WTC11 (cell line): ENCODE measurements at places on chromosomes 2 and 18. TPM values are rescaled to one million over a fixed set of nuclear protein-coding genes. Genes with fewer than 3 reads are reported as not detected.

DNA sequence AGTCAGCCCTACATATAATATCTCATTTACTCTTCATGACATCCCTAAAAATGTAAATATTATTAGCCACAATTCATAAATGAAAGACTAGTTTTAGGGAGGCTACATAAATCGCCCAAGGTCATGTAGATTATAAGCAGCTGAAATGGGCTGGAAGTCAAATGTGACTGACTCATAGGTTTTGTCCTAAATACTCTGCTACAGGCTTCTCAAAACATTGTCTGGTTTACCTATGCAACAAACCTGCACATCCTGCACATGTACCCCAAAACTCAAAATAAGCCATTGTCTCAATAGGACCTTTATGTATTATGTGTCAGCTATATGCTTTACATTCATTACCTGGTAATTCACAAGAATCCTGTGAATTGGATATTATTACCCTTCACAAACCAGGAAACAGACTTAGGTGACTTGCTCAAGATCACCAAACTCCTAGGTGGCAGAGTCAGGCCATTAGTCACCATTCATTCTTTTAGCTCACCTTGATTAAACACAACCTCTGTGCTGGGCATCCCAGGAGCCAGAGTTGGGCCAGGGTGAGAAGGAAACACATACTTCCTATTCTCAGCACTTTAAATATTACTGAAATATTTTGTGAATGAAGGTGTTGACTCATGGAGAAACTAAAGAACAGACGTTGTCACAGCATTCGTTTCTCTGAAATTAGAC, 69.4 kb upstream of the CPO start:
- DNase-seq: no peak
- peaks cover 4% of the 10 kb centered on the region for H3K4me1 ChIP-seq
- no peak overlapping the region for H3K27ac ChIP-seq

- no peak overlapping the region for H3K4me3 ChIP-seq
- no peaks in the 10 kb centered on the region for H3K27me3 ChIP-seq
- H3K27ac ChIP-seq: no peak overlapping the region
These were observed 168.5 kb downstream of the CBLN2 start for GRCh38 chr18:72375618-72376017.

DNA sequence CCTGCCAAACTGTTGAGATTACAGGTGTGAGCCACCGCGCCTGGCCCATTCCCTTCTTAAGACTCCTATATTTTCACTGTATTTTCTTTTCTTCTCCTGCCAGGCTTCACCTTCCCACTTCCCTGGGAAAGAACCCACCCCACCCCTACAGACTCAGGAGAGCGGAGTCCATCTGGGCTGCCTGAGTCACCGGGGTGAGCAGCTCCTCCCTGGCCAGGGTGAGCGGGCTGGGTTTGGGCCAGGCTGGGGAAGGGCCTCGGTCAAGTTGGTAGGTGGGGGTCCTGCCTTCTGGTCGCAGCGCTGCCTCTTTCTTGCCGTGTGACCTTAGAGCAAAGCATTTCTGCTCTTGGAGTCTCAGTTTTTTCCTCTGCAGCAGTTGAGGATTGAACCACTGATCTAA, 2.1 kb upstream of the GAREM2 start:
- peaks cover 7% of the 10 kb centered on the region for H3K4me1 ChIP-seq
- H3K27ac ChIP-seq: no peak overlapping the region
- no peak overlapping the region for H3K4me3 ChIP-seq
- no peak for DNase-seq
- no peaks in the 10 kb centered on the region for H3K36me3 ChIP-seq

- no peaks in the 10 kb centered on the region for H3K36me3 ChIP-seq
- no peak overlapping the region for H3K4me3 ChIP-seq
- H3K27ac ChIP-seq: no peak overlapping the region
- H3K4me1 ChIP-seq: peaks cover 19% of the 10 kb centered on the region
- no peak for DNase-seq
- peaks cover 10% of the 10 kb centered on the region; the same call in 1 of the 2 replicates for H3K27me3 ChIP-seq
These were observed 110.2 kb upstream of the THOC1 start for GRCh38 chr18:378079-378478.

GRCh38 chr18:11663439-11664029, 25.5 kb upstream of the GNAL start:
- H3K27ac ChIP-seq: no peak overlapping the region
- no peaks in the 10 kb centered on the region for H3K36me3 ChIP-seq
- peaks cover 2% of the 10 kb centered on the region; the same call in 1 of the 2 replicates for H3K27me3 ChIP-seq

DNA sequence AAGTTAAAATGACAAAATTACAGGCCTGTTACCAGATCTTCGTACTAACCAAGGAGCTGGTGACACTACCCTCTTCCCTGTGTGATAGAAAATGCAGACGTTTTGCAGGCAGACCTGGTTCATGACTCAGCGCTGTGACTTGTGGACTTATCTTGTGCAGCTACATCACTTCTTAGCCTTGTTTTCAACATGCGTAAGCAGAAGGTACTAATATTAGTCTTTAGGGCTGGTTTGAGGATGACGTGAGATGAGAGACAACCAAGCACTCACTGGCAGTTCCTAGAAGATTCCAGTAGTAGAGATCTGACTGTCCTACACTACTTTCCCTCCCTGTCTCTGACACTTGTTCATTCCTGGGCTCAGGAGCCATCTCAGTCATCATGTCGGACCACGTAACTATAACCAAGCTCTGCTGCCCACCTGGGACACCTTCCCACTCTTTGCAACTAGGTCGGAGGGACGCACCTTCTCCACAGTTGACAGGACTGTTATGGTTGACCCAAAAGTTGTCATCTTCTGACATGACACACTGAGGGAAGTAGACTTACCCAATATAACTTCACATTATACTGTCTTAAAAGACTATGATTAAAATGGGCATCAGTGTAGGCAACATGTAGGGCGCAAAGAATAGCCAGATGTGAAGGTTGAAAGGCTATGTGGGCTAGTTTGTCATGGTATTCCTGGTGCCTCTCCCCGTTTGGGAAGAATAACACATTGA, 64.8 kb downstream of the TNFRSF11A start:
- no peak overlapping the region for H3K4me3 ChIP-seq
- H3K27me3 ChIP-seq: no peaks in the 10 kb centered on the region; the same call in none of the 2 replicates
- H3K36me3 ChIP-seq: peaks cover 19% of the 10 kb centered on the region
- peaks cover 18% of the 10 kb centered on the region for H3K4me1 ChIP-seq
- no peak overlapping the region; the same call in 1 of the 2 replicates for H3K27ac ChIP-seq
- no peak for DNase-seq

DNA sequence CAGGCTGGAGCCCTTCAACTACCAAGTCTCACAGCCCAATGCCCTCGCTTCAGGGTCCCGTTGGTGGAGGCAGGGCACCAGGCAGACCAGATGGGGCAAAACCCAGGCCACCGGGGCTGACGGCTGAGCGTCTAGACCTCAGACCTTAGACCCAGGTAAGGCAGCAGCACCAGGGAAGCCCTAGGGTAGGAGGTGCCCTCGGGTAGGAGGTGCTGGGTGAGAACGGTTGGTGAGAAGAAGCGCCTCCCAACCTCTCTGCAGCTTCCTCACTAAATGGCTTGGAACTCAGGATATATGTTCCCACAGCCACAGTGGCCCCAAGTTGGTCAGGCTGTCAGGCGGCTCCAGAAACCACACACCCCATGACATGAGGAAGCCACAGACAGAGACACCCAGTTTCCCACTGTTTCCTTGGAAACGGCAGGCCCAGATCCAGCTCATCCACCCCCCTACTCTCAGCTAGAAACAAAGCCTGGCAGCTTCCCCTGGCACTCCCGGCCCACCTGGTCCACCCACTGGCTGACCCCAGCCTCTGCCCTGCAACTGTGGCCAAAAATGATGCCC, 13.1 kb upstream of the MLPH start:
- peaks cover 18% of the 10 kb centered on the region for H3K4me1 ChIP-seq
- H3K36me3 ChIP-seq: no peaks in the 10 kb centered on the region
- no peak overlapping the region for H3K27ac ChIP-seq
- peak overlapping the region; percentile 84; the same call in 1 of the 2 replicates for H3K4me3 ChIP-seq
- H3K27me3 ChIP-seq: peaks cover 36% of the 10 kb centered on the region

- H3K4me3 ChIP-seq: no peak overlapping the region
- peaks cover 83% of the 10 kb centered on the region for H3K36me3 ChIP-seq
- no peaks in the 10 kb centered on the region for H3K4me1 ChIP-seq
- no peak overlapping the region for H3K27ac ChIP-seq
- DNase-seq: no peak
These were observed 390.4 kb downstream of the SOX11 start for GRCh38 chr2:6082625-6083018.

- no peak overlapping the region for H3K27ac ChIP-seq
- H3K36me3 ChIP-seq: no peaks in the 10 kb centered on the region
- H3K27me3 ChIP-seq: no peaks in the 10 kb centered on the region
- peaks cover 15% of the 10 kb centered on the region for H3K4me1 ChIP-seq
These were observed 79.2 kb upstream of the COL5A2 start for GRCh38 chr2:189258616-189259365.

DNA sequence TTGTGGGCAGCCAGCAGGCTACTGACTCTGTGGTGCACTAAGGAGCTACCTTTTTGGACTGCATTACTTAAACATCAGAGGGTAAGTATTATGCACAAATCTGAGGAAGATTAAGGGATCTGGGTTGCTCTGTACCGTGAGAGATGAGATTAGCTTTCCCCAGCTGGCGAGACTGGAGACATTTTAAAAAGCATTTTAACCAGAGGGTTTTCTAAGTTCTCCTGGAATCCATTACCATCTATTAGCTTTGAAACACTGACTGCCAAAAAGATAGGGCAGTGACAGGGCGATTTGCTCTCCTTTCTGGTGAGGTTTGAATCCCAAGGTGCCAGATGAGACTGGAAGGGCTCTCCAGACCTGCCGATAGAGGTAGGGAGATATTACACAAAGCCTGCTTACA, 63.2 kb downstream of the LYPD6 start:
- no peak overlapping the region for H3K4me3 ChIP-seq
- H3K27ac ChIP-seq: peak overlapping the region; percentile 20; the same call in 1 of the 2 replicates
- no peak for DNase-seq
- H3K36me3 ChIP-seq: no peaks in the 10 kb centered on the region
- H3K4me1 ChIP-seq: peaks cover 27% of the 10 kb centered on the region
- H3K27me3 ChIP-seq: no peaks in the 10 kb centered on the region

DNA sequence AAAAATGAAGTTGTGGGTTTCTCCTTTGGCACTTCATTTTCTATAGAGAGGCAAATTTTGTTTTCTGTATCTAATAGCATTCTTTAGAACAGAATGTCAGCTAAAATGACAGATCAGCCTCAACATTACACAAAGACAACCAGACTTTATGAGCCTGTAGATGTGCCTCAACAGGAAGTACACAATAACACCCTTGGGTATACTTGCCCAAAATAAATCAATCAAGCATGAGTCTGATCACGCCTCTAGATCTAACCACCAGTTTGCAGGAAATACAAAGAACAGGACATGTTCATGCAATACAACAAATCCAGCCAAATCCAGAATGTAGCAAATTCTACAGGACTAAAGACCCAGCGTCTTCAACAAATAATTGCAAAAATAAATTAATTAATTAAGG, 11.2 kb upstream of the DAPL1 start:
- no peaks in the 10 kb centered on the region; the same call in 1 of the 2 replicates for H3K27me3 ChIP-seq
- no peak for DNase-seq
- H3K27ac ChIP-seq: no peak overlapping the region
- H3K4me1 ChIP-seq: peaks cover 7% of the 10 kb centered on the region

DNA sequence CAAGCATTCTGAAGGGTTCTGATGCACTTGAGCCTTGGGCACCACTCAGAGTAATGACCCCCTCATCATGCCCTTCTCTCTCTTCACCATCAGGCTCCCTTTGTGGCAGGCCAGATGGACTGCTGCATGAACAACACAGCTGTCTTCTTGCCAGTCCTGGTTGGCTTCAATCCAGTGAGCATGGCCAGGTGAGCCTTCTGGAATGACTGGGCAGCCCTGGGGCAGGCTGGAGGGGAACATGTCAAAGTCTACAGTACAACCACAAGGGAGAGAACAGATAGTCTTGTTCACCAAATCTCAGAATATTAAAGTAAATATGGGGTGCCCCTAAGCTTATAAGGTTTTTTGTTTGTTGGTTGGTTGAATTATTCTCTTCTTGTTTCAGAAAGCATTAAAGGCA, 4.4 kb downstream of the GCKR start:
- no peaks in the 10 kb centered on the region for H3K36me3 ChIP-seq
- H3K4me1 ChIP-seq: peaks cover 19% of the 10 kb centered on the region
- H3K27ac ChIP-seq: no peak overlapping the region
- DNase-seq: no peak

DNA sequence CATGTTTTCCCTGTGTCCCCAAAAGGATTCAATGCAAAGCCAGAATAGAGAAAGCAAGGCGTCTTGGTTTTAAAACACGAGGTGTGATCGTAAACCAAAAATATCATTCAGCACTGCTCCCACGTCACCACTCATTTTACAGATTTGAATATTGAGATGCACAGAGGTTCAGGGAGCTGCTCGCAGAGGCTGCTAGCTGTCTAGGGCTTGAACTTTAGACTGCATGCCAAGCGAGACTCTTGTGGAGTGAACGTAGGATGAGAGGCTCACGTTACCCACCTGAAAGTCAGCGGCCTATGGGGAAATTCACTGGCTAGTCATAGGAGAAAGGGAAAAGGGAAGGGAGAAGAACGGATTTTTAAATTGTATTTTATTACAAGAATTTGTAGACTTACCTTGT, 130.1 kb downstream of the MBP start:
- H3K4me1 ChIP-seq: peaks cover 16% of the 10 kb centered on the region
- H3K36me3 ChIP-seq: no peaks in the 10 kb centered on the region
- no peak overlapping the region for H3K4me3 ChIP-seq
- no peak for DNase-seq
- H3K27ac ChIP-seq: no peak overlapping the region

- H3K4me3 ChIP-seq: 0 out of 2 replicates have a peak overlapping the region, but pooled peaks have one; percentile 47
- no peaks in the 10 kb centered on the region for H3K36me3 ChIP-seq
- no peaks in the 10 kb centered on the region for H3K27me3 ChIP-seq
- DNase-seq: no peak
These were observed 69.7 kb upstream of the ZNF516 start for GRCh38 chr18:76564655-76565237.

DNA sequence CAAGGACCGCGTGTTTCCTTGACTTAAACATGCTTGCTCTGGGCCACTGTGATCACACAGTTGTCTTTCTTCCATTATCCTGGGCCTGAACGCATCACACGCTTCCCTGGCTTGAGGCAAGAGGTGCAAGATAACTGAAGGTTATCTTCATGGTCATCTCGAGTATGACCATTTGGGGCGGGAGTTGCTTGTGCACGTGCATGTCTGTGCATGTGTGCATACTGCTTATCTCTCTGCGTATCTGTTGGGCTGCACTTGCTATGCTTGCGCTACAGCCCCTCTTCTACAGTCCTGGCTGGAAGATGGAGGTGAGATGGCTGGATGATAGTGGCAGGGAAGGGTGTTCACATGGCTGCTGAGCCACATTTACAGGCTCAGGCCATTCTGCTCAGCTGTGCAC, 27.2 kb upstream of the EFR3B start:
- no peak overlapping the region for H3K27ac ChIP-seq
- no peak overlapping the region for H3K4me3 ChIP-seq
- peaks cover 7% of the 10 kb centered on the region for H3K4me1 ChIP-seq
- H3K27me3 ChIP-seq: no peaks in the 10 kb centered on the region
- H3K36me3 ChIP-seq: no peaks in the 10 kb centered on the region
- DNase-seq: no peak

Gene NDC80
- 36.6 to 43.0 TPM (median 36.9 TPM) in 3 replicates for total RNA-seq

Gene GEN1
- total RNA-seq: 21.1 to 23.9 TPM (median 23.7 TPM) in 3 replicates

Gene RBBP8
- 31.5 to 38.3 TPM (median 33.3 TPM) in 3 replicates for total RNA-seq

Gene GPBAR1
- total RNA-seq: 0.20 to 0.39 TPM (median 0.25 TPM) in 3 replicates

Gene EPB41L3
- total RNA-seq: 20.1 to 20.6 TPM (median 20.1 TPM) in 3 replicates
